ENCODE measurements at places on chromosomes 5 and 9.

- DNase-seq, result no peak
These were observed 78.5 kb upstream of the EPB41L4B start for GRCh38 chr9:109399258-109399767.

DNA sequence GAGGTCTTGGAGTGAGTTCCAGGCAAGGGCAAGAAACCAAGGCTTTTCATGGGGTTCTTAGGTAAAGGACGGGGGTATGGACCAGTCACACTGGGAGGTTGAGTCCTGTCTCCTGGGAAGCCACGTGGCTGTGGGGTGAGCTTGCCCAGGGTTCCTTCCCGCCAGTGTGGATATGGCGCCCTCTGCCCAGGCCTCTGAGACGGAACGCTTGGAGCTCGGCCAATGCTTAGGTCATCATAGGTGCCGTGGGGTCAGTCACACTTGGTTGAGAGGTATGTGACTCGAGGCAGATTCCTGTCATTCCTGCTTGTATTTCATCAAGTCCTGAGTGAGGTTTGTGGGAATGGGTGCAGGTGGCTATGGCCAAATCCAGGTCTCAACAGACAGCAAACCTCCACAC, 46.2 kb downstream of the TENT4A start:
- DNase-seq, result no peak

- DNase-seq, result no peak
These were observed 82.9 kb downstream of the RAPGEF1 start for GRCh38 chr9:131657037-131657377.

GRCh38 chr9:107755246-107755645, 265.7 kb upstream of the KLF4 start:
- no peak for DNase-seq

DNA sequence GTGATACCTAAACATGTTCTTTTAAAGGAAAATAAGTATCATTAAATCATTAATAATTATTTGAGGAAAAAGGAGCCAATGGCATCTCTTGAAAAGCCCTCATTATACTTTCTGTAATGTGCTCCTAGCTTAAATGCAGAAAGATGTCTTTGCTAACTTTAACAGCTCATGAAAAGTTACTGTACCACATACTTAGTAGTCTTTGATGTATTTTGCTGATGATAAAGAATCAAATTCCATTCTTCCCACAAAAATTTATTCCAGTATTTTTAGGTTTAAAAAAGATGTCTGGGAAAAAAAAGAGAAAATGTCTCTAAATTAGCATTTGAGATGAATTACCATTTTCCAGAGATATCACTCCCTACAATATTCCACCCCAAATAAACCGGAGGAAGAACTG, 112.5 kb downstream of the PPP2R2B start:
- no peak for DNase-seq

GRCh38 chr9:70405808-70406433, 8.5 kb downstream of the KLF9 start:
- DNase-seq, result no peak

DNA sequence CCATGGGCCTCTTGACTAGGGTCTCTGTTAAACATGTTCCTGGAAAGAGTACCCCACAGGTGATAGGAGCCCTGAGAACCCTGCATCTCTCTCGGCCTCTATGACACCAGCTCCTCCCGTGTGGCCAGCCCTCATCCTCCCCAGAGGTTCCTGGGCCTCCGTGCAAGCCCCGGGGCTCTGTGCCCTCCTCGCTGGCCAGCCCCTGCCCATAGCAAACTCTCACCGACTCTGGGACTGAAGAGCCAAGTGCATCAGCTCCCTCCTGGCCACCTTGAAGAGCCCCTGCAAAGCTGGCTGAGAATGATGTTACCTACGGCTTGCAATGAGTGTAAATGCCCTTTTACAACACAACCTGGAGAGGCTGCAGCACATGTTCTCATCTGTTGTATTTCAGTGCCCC, 224.4 kb downstream of the ROR2 start:
- no peak for DNase-seq

DNA sequence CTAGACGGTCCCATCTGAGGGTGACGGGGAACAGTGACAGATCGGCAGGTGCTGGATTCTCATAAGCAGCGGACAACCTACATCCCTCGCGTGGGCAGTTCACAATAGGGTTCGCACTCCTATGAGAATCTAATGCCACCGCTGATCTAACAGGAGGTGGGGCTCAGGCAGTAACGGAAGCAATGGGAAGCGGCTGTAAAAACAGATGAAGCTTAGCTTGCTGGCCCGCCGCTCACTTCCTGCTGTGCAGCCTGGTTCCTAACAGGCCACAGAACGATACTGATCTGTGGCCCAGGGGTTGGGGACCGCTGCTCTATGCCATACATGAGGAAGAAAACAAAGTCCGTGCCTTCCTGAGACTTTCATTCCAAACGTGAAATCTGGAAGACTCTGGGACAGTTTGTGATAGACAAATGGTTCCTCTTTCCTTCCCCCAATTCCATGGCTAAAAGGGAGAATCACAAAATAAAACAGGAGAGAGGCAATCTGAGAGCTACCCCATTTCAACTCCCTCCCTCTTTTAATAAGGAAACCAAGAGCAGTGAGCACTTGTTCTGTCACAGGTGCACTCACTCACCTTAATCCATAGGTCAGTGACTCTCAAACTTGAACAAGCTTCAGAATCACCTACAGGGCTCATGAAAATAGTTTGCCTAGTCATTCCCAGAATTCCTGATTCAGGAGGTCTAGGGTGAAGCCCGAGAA, 12.1 kb downstream of the PDCL start:
- peak; percentile 24 for DNase-seq

- no peak for DNase-seq
These were observed 40.4 kb upstream of the RASGRF2 start for GRCh38 chr5:80919678-80920196.

DNA sequence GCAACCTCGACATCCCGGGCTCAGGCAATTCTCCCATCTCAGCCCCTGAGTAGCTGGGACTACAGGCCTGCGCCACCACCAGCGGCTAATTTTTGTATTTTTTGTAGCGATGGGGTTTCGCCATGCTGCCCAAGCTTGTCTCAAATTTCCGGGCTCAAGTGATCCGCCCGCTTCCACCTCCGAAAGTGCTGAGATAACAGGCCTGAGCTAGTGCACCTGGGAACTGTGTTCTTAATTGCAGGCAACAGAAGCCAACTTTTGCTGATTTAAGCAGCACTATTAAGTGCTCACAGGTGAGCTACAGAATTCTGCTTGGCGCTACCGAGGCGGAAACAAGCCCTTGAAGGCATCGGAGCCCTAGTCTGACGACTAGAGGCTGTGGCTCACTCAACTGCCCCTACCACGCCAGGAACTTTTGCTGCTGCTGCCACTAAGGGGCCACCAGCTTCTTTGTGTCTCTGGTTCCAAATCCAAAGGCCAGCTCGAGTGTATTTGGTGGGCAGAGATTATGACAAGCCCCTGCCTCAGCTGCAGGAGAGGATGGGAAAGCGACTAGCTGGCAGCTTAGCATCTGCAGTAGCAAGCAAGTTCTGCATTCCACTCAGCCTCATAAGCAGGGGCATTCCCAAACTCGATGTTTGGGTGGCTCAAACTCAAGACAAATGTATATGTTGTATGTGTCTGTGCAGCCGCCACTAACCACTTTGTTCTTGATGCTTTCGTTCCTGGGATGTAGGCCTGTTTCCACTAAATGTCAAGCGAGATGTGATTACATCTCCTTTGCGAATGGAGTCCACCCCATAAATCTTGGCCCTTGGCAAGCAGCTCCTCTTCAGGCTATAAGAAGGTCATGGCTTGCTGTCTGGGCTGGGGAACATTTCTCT, 10.6 kb upstream of the HMCN2 start:
- DNase-seq, result no peak

DNA sequence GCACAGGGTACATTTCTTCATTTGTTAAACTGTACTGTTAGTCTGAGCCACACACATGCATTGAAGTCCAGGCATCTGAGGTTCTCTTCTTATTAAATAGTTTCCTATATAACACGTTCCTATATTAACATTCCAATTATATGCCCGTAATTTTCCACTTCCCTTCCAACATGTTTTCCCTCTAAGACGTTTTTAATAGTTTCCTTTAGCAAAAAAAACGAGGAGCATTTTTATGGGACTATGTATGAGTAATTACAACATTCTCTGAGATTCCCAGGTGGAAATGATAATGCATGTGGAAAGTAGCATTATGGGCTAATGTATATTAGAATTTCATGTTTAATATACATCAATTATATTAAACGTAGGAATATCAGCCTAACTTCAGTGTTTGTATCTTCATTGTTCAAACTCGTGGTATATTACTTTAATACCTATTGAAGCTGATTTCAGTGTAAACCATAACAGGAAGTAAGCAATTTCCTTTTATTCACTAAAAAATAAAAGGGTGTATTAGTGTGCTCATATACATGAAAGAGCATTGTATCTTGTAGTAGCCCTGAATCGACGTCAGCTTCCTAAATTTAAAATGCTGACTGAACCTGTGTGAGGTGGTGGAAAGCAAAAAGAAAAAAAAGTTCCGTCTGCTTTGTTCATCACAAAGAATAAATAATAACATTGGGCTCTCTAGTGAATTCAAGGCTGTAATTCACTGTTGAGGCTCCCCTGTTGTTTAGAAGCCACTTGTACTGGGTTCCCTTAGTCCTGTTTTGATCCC, 11.3 kb downstream of the SMARCA2 start:
- no peak for DNase-seq

DNA sequence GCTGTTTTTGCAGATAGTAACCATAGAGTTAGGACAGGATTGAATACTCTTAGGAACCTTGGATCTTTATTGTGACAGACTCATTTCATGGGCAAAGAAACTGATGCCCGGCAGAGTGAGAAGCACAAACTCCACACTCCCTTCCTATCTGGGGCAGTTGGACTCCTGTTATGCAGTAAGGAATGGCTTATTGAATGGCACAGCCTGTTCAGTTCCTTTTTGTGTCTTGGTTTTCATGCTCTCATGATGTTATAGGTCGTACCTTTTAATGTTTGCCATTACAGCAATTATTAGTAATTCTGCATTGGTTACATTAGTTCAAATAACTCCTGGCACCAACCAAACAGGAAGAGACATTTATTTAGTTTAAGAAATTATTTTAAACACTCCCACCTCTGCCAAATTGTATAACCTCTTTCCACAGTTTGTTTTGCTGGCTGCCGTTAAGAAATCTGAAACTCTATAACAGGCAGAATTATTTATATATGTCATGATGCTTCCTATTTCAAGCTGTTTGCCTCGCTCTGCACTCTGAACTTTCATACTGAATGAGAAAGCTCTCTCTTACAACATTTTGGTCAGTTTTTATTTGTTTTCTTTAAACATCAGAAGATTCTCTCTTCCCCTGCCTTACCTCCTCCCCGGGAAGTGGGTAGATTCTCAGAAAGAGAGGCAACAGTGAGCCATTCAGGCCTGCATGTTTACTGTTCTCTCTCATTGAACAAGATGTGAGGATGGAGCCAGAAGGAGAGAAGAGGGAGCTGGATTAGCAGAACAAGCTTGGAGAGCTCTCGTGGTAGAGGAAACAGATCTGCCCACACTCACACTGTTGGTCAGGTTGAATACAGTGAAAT, 144.4 kb downstream of the ARHGEF28 start:
- DNase-seq, result no peak

DNA sequence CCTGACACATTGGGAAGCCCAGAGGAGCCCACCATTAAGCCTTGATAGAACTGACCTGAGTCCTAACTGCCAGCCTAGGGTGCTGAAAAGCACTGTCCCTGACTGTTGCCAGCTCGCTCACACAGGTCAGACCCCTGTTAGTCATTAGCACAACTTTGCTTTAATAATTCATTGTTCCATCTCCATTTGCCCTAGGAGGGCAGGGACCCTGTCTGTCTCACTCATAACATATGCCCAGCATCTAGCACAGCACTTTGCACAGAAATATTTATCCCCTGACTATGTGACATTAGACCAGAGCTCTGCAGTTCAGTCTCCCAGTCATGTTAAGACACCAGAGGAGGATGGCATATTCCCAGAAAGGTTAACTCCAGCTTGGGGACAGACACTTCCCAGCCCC, 61.8 kb upstream of the STXBP1 start:
- no peak for DNase-seq

DNA sequence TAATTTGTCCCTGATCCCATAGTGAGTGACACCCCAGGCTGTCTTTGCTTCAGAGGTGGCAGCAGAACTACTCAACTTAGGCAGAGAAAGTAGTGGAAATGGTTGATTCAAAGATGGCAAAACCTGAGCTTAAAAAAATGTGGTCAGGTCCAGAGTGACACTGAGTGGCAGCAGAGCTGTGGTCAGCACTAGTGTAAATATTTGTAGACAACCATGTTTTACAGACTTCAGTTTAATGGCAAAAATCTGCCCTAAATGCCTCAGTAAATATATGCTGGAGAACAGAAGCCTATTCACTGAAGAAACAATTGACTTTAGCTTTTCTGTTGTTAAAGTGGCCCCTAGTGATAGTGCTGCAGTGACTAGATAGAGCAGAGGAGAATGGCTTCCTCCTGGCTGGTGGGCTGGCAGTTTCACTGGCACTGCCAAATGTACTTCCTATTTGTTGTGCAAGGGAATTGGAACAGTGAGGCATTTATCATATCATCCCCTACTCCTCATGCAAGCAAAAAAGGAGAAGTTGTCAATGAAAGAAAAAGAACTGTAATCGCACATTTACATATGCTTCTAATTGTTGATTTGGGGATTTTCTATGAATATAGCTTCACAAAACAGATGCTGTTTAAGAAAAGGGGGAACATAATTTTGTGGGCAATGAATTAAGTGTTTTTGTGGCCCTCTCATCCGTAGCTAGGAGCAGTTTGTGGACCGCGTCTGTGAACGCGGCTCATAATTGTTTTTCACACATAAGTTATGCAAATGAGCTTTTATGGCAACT, 12.0 kb downstream of the PBX3 start:
- DNase-seq, result no peak

- DNase-seq, result no peak
These were observed 79.7 kb upstream of the ZNF366 start for GRCh38 chr5:72586788-72587530.

DNA sequence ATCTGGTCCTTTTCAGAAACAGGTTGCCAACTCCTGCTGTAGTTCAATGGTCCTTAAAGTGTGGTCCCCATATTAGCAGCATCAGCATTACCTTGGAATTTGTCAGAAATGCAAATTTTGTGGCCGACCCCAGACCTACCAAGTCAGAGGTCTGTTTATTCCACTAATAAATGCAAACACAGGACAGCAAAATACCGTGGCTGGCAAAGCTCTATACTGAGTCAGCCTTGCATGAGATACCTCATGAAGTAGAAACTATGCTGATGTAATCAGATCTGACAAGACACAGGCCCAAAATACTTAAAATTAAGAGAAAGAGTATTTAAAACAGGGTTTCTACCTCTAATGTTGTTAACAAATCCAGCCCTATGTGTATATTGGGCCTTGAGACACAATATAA, 3.0 kb downstream of the GOLM1 start:
- no peak for DNase-seq

- DNase-seq, result no peak
These were observed 8.6 kb downstream of the ZFP62 start for GRCh38 chr5:180852495-180852894.

DNA sequence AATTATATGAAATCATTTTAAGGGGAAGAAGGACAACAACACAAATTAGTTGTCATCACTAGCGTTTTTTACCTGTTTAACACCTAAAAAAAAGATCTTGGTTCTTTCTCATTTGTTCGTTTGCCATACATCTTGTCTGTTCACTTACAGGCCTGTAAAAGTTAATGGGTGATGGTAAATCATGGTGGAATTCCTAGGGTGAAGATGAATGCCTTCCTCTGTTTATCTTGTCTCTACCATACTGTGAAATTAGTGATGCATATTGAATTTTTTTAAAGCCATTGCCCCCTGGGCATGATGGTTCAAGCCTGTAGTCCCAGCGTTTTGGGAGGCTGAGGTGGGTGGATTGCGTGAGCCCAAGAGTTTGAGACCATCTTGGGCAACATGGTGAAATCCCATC, 46.6 kb downstream of the LRRTM2 start:
- DNase-seq, result no peak

Data from activated T-helper 1 cell treated with anti-CD3 and anti-CD28 coated beads, Interleukin-12 subunit alpha, Interleukin-12 subunit beta, Interleukin-2, Interleukin-4 antibody, amounts not matched to agents 30 ng/mL and 10 ng/mL and 1 ng/mL, durations not matched to agents 14 hours and 24 hours and 36 hours (primary cell).